NCI-H2081 (cell line): ENCODE measurements at places on chromosomes 3 and 15.
A peak's percentile ranks its signal among the peaks of the same experiment; 100 is the strongest.

- DNase-seq, result peak; percentile 48
Observed at GRCh38 chr15:89416339-89417183, 79.8 kb downstream of the RHCG start.

DNA sequence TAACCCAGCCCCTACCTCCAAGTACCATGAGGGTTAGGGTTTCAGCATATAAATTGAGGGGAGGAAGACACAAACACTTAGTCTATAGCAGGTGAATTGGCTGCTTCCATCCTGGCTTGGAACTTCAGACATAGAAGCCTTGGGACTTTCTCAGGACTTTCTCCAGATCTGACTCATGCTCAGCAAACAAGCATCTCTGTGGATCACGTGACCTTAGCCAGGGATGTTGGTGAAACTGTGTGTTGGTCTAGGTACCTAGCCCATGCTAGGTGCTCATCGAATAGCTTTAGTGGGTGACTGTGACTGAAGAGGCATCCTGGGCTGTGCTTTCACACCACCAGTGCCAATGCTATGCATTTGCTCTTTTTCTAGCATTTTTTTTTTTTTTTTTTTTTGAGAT, 58.9 kb downstream of the CD47 start:
- DNase-seq, result no peak

DNA sequence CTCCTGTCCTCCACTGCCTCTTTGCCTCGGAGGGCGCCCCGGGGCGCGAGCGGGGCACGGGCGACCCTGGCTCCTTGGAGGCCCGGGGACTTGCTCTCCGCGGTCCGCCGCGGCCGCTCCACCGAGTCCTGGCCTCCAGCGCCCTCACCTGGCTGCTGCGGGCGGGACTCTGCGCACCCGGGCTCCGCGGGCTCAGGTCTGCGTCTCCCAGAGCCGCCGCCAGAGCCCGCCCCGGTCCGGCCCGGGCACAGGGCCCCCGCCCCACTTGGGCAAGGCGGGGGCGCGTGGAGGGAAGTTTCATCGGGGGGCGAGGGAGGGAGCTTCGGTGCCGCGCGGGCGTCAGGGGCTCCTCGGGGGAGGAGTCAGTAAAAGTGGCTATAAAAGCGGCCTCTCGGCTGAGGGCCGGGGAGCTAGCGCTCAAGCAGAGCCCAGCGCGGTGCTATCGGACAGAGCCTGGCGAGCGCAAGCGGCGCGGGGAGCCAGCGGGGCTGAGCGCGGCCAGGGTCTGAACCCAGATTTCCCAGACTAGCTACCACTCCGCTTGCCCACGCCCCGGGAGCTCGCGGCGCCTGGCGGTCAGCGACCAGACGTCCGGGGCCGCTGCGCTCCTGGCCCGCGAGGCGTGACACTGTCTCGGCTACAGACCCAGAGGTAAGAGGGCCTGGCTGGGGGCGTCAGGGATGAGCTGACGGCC, at the start of gene CEMIP:
Gene CEMIP, plus strand, starts transcription at position 407 of the 694 bp plus-strand sequence. CDS start 94,510 bp downstream, outside the sequence.
- peak; percentile 86 for DNase-seq

GRCh38 chr15:33068007-33068481, 126.5 kb downstream of the FMN1 start:
- DNase-seq, result no peak

DNA sequence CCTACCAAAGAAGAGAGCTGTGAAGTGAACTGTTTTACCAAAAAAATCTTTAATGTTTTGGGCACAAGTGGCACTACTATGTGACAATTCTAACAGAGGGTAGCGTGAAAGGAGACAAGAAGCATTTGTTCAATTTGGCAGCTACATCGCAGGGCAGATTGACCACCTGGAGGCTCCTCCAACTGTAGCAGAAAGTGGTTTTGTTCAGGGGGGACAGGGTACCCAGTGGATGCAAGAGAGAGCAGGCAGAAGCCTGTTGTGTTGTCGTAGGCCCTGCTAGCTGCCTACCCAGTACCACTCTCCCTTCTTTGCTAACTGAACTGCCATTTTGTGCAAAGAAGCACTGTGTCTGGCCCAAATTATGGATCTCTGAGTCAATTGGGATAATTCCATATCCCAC, 54.8 kb upstream of the SYN2 start:
- no peak for DNase-seq

GRCh38 chr15:85289677-85290365, 90.6 kb upstream of the AKAP13 start:
- peak; percentile 48 for DNase-seq
